ENCODE measurements at places on chromosomes 6 and 20.

- no peak for DNase-seq
These were observed 34.7 kb upstream of the TIAM2 start for GRCh38 chr6:154960299-154960843.

GRCh38 chr20:56986931-56987720 lies 279.3 kb downstream of the BMP7 start:
- DNase-seq: no peak

GRCh38 chr6:21331235-21331634 lies 262.3 kb upstream of the SOX4 start:
- no peak for DNase-seq

- DNase-seq: no peak
These were observed 427.5 kb downstream of the PHF3 start for GRCh38 chr6:64062960-64063683.

DNA sequence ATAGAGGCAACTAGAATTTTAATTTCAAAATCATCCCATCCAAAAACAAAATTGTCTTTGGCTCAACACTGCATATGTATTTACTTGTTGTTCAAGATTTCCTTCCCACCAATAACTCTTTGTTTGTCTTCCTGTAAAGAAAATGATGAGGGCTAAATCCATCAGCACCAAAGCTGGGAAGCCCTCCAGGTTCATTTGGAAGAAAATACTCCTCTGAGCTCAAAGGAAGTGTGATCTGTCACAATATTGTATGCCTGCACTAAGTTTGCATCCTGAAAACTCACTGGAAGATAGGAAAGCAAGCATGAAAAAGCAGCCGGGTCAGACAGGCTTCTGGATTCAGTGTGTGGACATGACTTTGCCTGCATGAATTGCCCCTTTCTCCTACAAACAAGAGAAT lies 28.7 kb upstream of the OPRM1 start:
- DNase-seq: no peak
